ENCODE measurements at places on chromosomes 7 and 10.

- DNase-seq = peak; percentile 59
Measured at GRCh38 chr10:5573968-5574641, 49.3 kb downstream of the CALML3 start.

DNA sequence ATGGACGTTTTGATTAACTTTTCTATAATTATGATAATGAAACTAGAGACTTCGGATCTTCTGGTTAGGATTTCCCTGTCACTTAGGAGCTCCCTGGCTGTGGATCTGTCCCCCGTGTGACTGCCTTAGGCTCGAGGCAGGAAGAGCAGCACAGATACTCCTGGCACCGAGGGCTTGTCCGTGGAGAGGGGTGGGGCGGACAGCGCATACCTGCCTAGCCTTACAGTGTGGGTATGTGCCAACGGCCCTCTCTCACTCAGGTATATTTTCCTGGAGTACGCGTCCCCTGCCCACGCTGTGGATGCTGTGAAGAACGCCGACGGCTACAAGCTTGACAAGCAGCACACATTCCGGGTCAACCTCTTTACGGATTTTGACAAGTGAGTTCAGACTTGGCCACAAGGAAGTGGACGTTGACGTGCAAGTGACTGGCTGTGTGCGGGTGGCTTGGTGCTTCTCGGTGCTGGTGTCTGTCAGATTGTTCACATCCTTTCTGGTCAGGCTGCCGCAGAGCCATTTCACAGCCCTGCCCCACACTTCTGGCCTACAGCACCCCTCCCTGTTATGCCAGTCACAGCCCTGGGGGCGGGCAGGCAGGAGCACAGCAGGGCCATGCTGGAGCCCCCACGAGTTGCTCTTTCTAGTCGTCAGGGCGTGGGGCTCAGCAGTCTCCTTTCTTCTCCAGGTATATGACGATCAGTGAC is 7.9 kb downstream of the EIF3B start:
- no peak for DNase-seq

- peak; percentile 93 for DNase-seq
Measured at GRCh38 chr7:64562626-64563278, at the start of gene ZNF680. Gene ZNF680 (minus strand): TSS chr7:64563071. CDS start chr7:64562954, 117 bp downstream.

- no peak for DNase-seq
Measured at GRCh38 chr7:44338600-44338999, 13.2 kb upstream of the CAMK2B start.

DNA sequence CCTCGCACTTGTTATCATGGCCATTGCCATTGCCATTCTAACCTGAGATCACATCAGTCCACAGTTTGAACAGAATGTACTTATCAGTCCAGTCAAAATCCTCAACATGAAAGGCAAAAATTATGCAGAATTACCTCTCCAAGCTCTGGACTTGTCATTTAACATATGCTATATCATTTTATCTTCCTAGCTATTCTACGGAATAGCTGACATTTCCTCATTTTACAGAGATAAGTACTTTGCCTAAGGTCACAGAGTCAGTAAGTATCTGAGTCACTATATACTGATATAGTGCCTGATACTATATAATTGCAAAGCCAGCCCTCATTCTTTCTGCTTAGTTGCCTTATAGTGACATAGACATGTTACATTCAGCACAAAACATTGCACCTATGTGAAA is 456.9 kb upstream of the GHITM start:
- DNase-seq = no peak

- no peak for DNase-seq
Measured at GRCh38 chr7:2785071-2785500, 59.0 kb downstream of the GNA12 start.

- DNase-seq = peak; percentile 16
Measured at GRCh38 chr7:43362652-43363034, 220.3 kb upstream of the STK17A start.

GRCh38 chr10:58570307-58570723 is 57.6 kb downstream of the BICC1 start:
- DNase-seq = no peak

- no peak for DNase-seq
Measured at GRCh38 chr7:76357475-76358010, 1.2 kb downstream of the YWHAG start.

Measured in amniotic epithelial cell (primary cell).